ENCODE measurements at places on chromosomes 1 and 21. TPM values are rescaled to one million over a fixed set of nuclear protein-coding genes. Genes with fewer than 3 reads are reported as not detected.

Gene CRNN
- not detected for total RNA-seq

Gene UBL4B
- 0.41 TPM for total RNA-seq

Gene S100A10
- 2.4 TPM for total RNA-seq

Gene LMOD1
- total RNA-seq = 0.41 TPM

Gene MARK1
- total RNA-seq = 62.4 TPM

Gene SDC3
- 57.1 TPM for total RNA-seq

Gene IL19
- not detected for total RNA-seq

Gene MNDA
- 2.0 TPM for total RNA-seq

DNA sequence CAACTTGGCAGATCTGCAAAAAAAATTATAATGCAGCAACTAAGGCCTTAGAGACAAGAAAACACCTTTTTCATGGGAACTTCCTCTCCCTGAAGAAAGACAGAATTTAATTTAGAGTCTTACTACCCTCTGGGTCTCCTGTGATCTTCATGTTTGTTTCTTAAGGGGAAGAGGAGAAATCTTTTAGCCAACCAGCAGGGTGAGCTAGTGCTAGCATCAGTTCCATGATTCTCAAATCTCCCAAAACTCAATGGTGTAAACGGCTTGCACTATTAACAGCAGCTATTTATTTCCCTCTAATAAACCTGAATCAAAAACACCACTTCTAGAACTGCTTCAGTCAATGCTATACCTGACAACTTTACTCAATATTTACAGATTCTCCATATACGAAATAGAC lies 3.8 kb downstream of the ZNF644 start:
- no peak for DNase-seq

GRCh38 chr1:21594935-21595897 lies 73.9 kb downstream of the RAP1GAP start:
- DNase-seq = peak; percentile 72

DNA sequence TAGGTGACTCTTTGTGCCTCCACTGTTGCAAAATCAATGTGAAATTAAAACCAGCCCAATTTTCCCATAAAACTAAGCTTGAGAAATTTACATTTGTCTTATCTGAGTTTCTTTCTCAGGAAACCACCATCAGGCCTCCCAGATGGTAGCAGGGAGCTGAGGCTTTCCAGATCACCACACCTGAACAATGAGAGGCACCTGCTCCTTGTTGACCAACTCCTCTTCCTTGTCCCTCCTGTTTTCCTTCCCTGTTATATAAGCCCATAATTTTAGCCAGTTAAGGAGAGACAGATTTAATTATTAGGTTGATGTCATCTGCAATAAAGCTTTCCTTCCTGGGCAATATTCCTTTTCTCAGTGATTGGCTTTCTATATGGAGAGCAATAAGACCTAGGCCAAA lies 32.0 kb upstream of the C1orf185 start:
- DNase-seq = no peak

GRCh38 chr1:203188686-203189232 lies 2.3 kb upstream of the CHI3L1 start:
- no peak for DNase-seq

DNA sequence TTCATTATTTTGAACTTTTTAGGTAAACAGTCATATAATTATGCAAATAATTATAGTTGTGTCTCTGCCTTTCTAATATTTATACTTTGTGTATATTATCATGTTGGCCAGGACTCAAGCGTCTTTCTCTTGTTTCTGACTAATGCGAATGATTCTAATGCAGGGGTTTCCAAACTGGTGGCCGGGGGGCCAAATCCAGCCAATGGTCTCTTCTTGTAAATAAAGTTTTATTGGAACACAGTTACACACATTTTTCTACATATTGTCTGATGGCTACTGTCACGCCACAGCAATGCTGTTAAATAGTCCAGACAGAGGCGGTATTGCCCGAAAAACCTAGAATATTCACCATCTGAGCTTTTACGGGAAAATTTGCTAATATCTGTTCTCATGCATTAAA lies 8.9 kb upstream of the POFUT2 start:
- no peak for DNase-seq

GRCh38 chr1:151905070-151905442 lies 4.3 kb downstream of the THEM4 start:
- DNase-seq = no peak

DNA sequence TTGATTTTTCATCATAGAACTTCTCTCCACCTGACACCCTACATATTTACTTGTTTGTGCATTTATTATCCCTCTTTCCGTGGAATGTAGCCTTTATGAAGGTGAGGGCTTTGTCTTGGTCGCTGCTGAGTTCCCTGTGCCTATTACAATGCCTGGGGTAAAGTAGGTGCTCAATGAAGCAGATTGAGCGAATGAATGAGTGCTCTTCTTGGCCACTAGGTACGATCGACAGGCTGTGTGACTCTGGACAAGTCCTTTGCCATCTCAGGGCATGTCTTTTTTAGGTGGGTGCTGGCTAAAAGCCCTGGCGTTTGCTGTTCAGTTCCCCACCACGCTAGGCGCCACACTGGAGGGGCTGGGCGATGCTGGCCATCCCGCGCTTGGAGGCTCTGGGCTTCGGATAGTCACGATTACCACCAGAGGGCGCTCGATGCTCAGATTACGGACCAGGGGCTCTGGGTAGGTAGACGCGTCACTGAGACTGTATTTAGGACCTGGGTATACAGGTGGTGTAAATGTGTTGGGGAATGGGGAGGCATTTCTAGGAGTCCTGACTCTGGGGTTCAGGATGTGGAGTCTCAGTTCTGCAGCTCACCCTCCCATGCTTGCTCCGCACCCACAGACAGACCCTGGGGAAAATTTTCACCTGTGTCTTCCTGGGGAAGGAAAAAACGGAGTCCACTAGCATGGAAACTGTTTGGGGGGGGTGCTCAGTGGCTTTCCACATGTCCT lies 71.0 kb upstream of the CSF3R start:
- DNase-seq = peak; percentile 60

GRCh38 chr1:53026254-53026653 lies 35.8 kb upstream of the PODN start:
- DNase-seq = no peak

DNA sequence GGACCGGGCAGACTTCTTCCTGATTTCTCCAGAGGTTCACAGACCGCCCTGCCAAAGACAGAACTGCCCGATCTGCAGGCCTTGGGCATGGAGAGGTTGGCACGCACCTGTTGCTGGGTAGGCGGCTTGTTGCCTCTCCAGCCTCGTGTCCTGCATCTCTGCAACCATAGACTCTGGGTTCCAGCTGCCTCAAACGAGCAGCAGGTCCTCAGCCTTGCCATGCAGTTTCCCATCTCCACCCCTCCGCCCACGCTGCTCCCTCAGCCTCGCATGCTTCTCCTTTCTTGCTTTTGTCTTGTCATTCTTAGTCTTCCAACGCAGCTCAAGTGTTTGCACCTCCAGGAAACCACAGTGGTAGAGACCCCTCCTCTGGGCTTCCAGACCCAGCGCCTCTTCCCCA lies 126.2 kb downstream of the LACTBL1 start:
- no peak for DNase-seq

DNA sequence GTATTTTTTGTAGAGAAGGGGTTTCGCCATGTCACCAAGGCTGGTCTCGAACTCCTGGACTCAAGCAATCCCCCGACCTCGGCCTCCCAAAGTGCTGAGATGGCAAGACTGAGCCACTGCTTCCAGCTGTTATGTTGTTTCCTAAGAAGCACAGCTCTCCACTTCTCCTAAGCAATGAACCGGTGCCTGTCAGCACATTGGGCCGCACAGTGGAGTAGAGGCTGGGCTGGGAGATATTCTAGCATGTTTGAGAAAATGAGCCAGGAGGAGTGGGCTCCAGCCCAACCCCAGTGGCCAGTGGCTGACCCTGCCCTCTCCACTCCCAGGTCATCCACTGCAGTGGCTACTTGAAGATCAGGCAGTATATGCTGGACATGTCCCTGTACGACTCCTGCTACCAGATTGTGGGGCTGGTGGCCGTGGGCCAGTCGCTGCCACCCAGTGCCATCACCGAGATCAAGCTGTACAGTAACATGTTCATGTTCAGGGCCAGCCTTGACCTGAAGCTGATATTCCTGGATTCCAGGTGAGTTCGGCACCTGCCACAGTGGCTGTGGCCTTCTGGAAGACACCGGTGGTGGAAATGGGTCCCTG lies 27.0 kb downstream of the SIM2 start:
- no peak for DNase-seq

DNA sequence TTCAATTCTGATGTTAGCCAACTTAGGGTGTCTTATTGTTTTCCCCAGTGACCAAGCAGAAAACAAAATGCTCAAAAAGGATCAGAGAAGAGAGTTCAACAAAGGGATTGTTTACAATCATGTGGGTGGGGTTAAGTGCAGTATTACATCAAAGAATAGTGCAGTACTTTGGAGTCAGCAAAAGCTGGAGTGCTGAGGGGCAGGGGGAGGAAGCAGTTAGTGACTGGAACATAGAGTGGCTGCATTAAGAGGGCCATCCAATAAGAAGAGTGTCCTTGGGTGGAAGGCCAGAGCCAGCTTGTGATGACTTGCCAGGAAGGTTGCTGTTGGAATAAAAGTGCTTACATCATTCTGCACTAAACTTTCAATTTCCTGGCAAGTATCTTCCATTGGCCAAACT lies 175.5 kb downstream of the CYYR1 start:
- DNase-seq = no peak

DNA sequence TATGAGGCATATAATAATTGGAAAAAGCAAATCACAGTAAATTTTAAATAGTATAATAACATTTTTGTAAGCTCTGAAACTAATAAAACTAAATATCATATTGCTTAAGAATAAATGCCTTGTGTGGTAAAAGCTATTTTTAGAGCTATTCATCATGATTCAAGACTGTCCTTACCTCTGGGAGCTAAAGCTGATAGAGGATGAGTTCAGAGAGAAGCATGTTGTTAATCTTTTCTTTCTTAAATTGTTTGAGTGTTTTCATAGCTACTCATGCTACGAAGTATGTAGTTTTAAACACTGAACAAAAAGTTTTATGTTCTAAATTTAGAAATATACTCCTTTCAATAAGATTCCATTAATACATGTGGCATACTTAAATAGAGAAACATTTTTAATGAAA lies 30.5 kb downstream of the IFI16 start:
- DNase-seq = no peak

DNA sequence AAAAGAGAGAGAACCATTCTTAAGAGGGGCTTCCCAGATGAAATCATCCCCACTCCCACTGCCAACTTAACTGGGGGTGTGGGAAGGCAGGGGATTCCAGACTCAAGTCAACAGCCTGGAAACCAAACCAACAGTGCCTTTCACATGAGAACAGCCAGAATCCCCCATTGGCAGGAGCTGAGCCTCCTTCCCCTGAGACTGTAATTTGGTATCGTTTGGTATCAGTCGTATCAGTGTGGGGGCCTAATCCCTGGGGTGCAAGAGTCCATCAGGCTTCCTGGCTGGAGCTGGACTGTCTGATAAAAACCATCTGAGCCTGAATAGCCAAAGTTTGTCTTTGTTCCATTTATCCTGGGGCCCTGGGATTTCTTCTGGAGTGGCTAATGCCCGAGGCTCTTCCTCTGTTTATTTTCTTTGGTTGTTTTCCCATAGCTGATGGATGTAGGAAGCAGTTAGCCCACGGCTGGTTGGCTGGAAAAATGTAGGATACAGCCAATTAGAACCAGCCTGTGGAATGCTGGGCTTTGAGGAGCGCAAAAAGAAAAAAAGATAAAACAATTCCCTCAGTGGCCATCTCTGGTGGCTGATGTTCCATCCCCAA lies 84.6 kb downstream of the LAMC2 start:
- DNase-seq = no peak

GRCh38 chr1:14039582-14040430 lies 339.8 kb downstream of the PRDM2 start:
- no peak for DNase-seq

DNA sequence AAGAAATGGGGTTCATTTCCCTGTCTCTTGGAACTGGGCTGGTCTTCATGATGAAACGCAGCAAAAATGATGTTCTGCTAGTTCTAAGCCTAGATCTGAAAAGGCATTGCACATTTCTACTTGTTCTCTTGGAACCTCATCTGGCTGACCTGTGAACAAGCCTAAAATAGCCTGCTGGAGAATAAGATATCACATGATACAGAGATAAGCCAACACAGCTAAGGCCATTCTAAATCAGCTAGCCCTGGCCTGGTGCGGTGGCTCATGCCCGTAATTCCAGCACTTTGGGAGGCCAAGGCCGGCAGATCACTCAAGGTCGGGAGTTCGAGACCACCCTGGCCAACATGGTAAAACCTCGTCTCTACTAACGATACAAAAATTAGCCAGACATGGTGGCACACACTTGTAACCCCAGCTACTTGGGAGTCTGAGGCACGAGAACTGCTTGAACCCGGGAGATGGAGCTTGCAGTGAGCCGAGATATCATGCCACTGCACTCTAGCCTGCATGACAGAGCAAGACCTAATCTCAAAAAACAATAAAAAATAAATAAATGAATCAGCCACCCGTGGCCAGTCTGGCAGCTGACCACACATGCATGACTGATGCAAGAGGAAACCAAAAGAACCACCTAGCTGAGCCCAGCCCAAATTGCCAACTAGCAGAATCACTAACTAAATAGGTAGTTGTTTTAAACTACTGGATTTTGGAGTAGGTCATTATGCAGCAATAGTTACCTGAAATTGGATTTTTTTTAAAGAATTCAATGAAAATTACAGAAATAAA lies 18.0 kb downstream of the CD244 start:
- DNase-seq = no peak

GRCh38 chr1:19438516-19439195 lies 46.7 kb downstream of the CAPZB start:
- no peak for DNase-seq

GRCh38 chr1:55286856-55287602 lies 71.9 kb upstream of the USP24 start:
- DNase-seq = no peak

DNA sequence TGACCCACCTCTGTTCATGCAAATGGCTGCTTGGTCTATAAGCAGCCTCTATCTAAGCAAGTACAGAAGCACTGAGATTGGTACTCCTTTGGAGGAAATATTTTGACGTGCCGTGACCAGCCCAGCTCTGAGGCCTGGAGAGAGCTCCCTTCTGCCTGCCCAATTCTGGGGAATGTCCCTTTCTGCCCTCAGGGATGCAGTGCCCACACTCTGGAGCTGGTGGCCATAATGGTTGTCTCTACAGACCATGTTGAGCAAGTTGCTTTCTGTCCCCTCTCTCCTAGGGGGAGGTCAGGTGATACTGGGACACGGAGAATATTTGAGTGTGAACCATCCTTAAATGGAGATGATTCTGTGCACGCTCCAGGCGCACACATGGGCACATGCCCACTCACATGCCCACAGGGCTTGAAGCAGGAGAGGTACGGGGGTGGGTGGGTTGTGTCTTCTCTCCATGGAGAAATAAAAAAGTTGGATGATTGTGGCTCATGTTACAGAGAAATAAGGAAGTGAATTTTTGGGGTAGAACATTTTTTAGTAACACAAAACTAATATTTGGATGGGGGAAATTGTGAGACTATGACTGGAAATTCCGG lies 13.9 kb upstream of the ALPL start:
- DNase-seq = no peak

DNA sequence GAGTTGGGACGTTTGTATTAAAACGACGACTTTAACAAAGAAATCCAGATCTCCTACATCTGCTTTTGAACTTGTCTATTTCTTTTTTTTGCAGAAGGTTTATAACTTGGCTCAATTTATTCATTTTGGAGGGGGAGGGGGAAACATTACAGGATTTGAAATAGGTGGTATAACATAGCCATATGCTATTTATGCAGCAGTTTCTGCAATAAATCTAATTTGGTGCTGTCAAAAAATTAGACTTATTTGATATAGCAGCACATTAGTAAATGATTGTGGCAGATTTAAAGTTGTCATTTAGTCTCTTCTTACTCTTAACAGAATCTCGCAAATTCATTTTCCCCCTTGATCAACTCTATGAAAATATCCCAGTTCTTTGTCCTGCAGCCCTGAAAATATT lies 138.2 kb downstream of the SDCCAG8 start:
- DNase-seq = no peak

Measured in frontal cortex (tissue), 4 donors.